ENCODE measurements at places on chromosomes 16 and 17.

GRCh38 chr16:87816507-87817100 is 50.8 kb upstream of the KLHDC4 start:
- H3K36me3 ChIP-seq, result peaks cover 24% of the 10 kb centered on the region
- peaks cover 10% of the 10 kb centered on the region for H3K27me3 ChIP-seq
- no peak for DNase-seq
- H3K27ac ChIP-seq, result no peak overlapping the region
- no peak overlapping the region for H3K4me3 ChIP-seq

DNA sequence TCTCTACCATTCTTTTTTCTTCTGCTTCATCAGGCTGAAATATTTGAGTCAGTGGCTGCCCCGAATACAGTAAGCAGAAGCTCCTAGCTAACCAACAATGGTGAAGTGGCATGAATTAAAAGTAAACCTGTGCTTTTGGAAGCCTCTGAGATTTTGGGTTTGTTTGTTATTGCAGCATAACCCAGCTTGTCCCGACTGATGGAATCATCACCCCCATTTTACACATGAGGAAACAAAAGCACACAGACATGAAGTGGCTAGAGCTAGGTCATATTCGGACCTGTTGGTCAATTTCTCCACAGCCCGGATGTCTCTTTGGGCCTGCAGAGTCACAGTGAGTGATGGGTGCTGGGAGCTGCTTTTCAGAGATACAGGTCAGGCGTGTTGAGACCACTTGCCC is 39.4 kb downstream of the IRX5 start:
- no peaks in the 10 kb centered on the region for H3K4me1 ChIP-seq
- DNase-seq, result no peak
- H3K27me3 ChIP-seq, result peaks cover 17% of the 10 kb centered on the region
- H3K36me3 ChIP-seq, result no peaks in the 10 kb centered on the region
- no peak overlapping the region for H3K27ac ChIP-seq

DNA sequence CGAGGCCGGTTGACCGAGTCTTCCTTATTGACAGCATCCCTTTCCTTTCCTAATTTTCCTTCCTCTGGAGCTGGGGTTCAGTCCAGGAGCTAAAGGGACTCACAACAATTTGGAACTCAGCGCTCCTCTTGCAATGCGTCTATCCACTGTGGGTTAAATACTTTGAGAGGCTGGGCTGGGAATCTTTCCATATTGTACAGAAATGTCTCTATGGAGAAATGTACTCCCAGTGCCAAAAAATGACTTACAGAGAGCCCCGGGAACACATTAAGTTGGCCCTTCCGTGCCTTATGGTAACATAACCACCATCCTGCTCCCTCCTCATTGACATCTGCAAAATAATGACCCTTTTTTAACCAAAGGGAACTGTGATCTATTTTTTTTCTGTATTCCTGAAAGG is 192.8 kb downstream of the FTO start:
- DNase-seq, result no peak
- H3K36me3 ChIP-seq, result peaks cover 12% of the 10 kb centered on the region
- no peak overlapping the region for H3K27ac ChIP-seq
- no peak overlapping the region for H3K4me3 ChIP-seq
- H3K27me3 ChIP-seq, result peaks cover 2% of the 10 kb centered on the region
- peaks cover 46% of the 10 kb centered on the region for H3K4me1 ChIP-seq

GRCh38 chr16:19884611-19885450 is at the start of gene GPRC5B:
Gene GPRC5B, minus strand, starts transcription at chr16:19884848. Its CDS starts 12,003 bp downstream, at chr16:19872845.
- peak within 1 kb of the TSS; percentile 78 for H3K4me3 ChIP-seq
- no peak for DNase-seq
- peaks cover 17% of the 10 kb centered on the region for H3K4me1 ChIP-seq

DNA sequence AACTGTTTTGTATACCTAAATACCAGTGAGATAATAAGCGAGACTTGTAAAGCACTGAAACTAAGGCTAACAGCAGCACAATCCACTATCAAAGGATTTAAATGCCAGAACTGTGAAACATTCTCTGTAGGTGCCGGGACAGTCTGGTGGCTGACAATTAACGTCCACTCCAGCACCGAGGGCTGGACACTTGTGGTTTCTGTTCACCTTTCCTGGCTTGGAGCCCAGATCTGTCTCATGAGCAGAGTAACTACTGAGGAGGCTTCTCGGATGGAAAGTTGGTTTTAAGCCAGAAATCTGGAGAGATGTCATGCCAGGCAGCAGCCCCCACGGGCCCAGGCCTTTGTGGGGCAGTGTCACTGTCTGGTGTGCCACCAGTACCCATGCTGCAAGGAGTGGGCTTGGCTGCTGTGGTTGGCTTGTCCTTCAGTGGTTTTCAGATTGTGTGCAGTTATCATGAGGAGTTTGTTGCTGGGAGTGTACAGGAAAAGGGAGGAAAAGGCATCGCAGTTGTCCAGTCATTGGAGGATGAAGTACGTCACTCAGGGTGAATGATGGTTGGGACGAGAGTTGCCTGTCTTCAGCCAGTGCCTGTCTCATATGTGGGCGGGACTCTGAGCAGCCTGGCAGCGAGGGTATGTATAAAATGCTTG is 35.5 kb downstream of the UBN1 start:
- H3K27me3 ChIP-seq, result peaks cover 2% of the 10 kb centered on the region
- peaks cover 26% of the 10 kb centered on the region for H3K4me1 ChIP-seq
- H3K36me3 ChIP-seq, result peaks cover 63% of the 10 kb centered on the region
- peak; percentile 55 for DNase-seq
- no peak overlapping the region for H3K4me3 ChIP-seq

DNA sequence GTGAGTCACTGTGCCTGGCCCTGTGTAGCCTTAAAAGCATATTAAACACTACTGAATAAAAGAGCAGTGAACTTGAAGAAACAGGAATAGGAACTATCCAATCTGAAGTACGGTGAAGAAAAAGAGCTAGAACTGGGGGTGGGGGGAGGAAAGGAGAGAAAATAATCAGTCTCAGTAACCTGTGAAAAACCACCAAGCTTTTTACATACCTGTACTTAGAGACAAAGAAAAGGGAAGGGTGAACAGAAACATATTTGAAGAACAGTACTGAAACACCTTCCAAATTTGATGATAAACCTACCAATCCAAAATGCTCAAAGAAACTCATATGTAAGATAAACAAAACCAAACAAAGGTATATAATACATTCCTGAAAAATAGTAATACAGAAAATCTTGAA is 77.5 kb downstream of the USP32 start:
- no peaks in the 10 kb centered on the region for H3K27me3 ChIP-seq
- no peak overlapping the region for H3K27ac ChIP-seq
- DNase-seq, result no peak
- no peak overlapping the region for H3K4me3 ChIP-seq
- H3K4me1 ChIP-seq, result peaks cover 21% of the 10 kb centered on the region

DNA sequence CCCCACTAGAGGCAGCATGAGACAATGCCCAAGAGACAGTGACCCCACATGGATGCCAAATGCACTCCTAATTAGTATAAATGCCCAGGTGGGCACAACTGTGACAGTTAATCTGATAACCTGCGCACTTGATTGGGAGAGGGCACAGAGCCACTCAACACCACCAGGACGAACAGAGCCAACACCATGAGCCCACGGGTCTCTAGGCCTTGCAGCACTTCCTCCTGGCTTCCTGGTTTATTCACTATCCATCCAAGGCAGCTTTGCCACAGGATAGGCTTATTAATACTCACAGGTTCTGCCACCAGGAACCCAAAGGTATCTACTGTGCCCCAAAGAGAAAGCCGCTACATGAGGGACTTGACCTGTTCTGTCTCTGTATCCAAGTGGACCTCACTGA is 14.9 kb downstream of the AXIN2 start:
- H3K27me3 ChIP-seq, result peaks cover 8% of the 10 kb centered on the region
- H3K4me3 ChIP-seq, result no peak overlapping the region
- H3K4me1 ChIP-seq, result no peaks in the 10 kb centered on the region
- no peaks in the 10 kb centered on the region for H3K36me3 ChIP-seq
- no peak for DNase-seq

DNA sequence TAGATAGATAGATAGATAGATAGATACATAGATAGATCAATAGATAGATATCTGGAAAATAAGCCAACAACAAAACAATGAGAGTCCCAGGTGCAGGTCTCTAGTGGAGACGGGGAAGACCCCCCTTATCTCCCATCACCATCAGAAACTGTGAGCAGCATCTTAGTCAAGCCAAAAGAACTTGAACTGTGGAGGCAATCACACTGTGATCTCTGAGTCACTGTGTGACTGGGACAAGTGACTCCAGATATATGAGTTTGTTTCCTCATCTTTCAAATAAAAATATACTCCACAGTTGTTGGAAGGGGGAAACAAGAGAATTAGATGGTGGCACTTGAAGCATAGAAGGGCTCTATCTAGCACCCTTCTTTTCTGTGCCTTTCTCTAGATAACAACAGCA is 42.1 kb downstream of the NOG start:
- H3K36me3 ChIP-seq, result no peaks in the 10 kb centered on the region
- peak overlapping the region; percentile 9 for H3K27ac ChIP-seq

DNA sequence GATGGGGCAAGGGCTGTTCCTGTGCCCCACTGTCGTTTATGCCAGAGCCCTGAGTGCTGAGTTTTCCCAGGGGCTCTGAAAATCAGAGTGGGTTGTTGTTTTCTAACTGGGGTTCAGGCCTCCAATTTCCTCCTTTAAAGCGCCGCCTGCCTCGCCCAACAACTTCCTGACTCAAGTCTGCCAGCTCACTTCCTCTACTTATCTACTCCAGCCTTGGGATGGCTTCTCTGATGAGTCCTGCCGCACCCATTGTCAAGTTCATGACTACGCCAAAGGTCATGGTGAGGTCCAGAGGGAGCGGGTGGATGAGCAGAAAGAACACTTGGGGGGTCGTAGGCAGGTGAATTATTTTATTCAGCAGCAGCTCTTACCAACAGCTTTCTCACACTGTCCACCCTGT is 104.7 kb downstream of the UTP18 start:
- H3K27ac ChIP-seq, result no peak overlapping the region
- H3K4me3 ChIP-seq, result no peak overlapping the region
- H3K27me3 ChIP-seq, result peaks cover 9% of the 10 kb centered on the region
- no peak for DNase-seq
- H3K4me1 ChIP-seq, result no peaks in the 10 kb centered on the region

DNA sequence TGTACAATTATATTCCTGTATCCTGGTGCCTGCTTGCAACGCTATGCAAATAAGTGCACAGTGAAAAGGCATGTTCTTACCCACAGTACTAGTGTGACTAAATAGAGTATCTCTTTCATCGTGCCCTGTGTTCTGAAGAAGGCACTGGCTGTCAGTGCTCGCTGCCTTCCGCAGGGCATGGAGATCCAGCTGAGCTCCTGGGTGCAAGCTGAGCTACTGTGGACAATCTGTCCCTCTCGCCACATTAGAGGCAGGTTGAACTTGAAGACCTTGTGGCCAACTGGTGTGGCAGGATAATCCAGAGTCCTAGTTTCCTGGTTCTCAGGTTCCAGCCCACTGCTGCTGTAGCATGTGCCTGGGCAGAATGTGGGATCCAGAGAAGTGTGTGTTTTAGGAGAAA is 1.9 kb upstream of the ST6GALNAC1 start:
- H3K36me3 ChIP-seq, result peaks cover 4% of the 10 kb centered on the region
- no peaks in the 10 kb centered on the region for H3K4me1 ChIP-seq
- H3K4me3 ChIP-seq, result no peak overlapping the region
- H3K27ac ChIP-seq, result no peak overlapping the region
- no peak for DNase-seq

- no peaks in the 10 kb centered on the region for H3K4me1 ChIP-seq
- no peak overlapping the region for H3K4me3 ChIP-seq
- DNase-seq, result no peak
- no peaks in the 10 kb centered on the region for H3K36me3 ChIP-seq
- H3K27me3 ChIP-seq, result peaks cover 4% of the 10 kb centered on the region
These were observed 233.9 kb downstream of the ZNF423 start for GRCh38 chr16:49622084-49622390.

DNA sequence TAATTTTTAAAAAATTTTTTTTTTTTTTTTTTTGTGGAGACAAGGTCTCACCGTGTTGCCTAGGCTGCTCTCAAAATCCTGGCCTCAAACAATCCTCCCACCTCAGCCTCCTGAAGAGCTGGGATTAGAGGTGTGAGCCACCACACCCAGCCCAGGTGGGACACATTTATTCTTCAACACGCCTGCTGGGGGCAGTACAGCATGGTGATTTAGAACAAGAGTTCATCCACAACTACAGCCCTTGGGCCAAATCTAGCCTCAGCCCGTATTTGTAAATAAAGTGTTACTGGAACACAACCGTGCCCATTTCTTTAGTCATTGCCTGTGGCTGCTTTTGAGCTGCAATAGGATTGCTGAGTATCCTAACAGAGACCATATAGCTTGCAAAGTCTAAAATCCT is 92.8 kb downstream of the KATNIP start:
- no peak overlapping the region for H3K27ac ChIP-seq
- H3K4me1 ChIP-seq, result no peaks in the 10 kb centered on the region
- no peaks in the 10 kb centered on the region for H3K36me3 ChIP-seq
- peaks cover 4% of the 10 kb centered on the region for H3K27me3 ChIP-seq
- H3K4me3 ChIP-seq, result no peak overlapping the region
- DNase-seq, result peak; percentile 3

DNA sequence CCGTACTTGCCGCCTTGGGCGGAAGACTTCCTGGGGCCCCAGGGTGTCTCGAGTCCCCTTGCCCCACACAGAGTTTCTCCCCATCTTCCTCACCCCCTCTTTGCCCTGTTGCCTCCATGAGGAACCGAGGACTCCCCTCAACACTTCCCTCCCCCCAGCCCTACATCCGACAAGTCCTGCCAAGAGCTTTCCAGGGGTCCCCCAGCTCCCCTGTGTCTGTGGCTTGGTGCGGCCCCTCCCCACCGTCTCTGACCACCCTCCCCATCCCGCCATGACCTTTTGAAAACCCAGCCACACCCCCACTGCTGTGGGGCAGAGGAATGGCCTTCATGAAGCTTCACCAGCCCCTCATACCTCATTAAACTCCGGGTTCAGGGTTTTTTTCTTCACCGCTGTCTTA is 11.4 kb downstream of the SCGB1C2 start:
- H3K27me3 ChIP-seq, result peaks cover 9% of the 10 kb centered on the region
- H3K27ac ChIP-seq, result no peak overlapping the region
- no peak for DNase-seq
- H3K4me3 ChIP-seq, result no peak overlapping the region

DNA sequence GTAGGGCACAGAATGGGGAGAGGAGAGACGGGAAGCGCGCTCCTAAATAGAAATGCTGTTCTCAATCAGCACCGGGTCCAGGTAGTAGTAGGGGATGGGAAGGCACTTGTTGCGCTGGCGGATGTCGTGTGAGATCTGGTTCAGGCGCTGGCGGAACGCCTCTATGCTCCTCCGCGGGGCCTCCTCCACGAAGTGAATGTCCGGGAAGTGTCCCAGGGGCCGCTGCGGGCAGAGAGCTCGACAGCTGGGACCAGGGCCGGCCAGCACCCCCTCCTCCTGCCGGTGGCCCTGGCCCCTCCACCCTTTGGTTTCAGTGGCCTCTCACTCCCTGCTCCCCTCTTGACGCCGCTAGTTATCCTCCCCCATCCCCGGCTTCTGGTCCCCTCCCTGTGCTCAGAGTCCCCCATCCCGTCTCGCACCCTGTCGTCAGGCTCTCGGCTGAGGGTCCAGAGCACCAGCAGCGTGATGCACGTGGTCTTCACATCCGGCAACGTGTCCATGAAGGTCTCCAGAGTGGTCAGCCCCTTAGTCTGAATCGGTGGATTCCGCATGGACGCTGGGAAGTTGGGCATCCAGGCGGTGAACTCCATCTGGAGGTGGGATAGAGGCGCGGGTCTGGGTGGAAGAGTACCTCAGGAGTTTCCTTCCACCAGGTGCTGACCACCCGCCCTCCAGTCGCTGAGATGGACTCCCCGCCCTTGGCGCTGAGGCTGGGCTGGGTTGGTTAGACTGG is 14.6 kb downstream of the ALOX12B start:
- H3K4me3 ChIP-seq, result peak overlapping the region; percentile 30
- no peaks in the 10 kb centered on the region for H3K36me3 ChIP-seq
- H3K4me1 ChIP-seq, result peaks cover 17% of the 10 kb centered on the region
- no peak overlapping the region for H3K27ac ChIP-seq
